ENCODE measurements at places on chromosomes 3 and 15.

DNA sequence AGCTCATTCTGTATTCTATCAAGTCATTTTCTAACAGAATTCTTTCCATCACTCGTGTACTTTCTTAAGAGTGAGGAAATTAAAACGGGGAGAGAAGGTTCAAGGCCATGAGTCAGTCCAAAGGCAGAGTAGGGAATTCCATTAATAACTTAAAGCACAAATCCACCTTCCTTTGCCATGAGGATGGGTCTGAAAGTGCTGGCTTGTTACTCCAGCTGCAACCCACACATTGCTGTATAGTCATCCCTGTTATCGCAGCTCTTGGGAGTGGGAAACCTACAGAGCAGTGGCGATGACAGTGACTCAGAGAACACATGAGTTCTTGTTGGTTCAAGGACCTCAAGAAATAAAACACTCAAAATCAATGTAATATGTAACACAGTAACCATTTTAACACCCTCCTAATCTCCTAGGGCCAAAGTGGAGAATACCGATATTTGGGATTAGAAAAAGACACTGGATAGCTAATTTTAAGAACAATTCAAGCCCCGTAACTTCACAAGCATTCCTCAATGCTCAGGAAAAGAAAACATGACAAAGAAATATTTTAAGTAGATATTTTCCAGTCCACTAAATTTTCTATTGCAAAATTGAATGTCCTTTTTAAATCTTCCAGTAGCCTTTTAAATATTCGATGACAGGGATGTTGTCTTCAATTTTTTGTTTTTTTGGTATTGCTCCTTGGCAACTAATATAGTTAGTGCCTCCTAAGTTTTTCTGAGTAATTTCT is 179.9 kb upstream of the THBS1 start:
- no peak for DNase-seq

- DNase-seq: no peak
Measured at GRCh38 chr3:143428294-143428693, 308.7 kb downstream of the CHST2 start.

DNA sequence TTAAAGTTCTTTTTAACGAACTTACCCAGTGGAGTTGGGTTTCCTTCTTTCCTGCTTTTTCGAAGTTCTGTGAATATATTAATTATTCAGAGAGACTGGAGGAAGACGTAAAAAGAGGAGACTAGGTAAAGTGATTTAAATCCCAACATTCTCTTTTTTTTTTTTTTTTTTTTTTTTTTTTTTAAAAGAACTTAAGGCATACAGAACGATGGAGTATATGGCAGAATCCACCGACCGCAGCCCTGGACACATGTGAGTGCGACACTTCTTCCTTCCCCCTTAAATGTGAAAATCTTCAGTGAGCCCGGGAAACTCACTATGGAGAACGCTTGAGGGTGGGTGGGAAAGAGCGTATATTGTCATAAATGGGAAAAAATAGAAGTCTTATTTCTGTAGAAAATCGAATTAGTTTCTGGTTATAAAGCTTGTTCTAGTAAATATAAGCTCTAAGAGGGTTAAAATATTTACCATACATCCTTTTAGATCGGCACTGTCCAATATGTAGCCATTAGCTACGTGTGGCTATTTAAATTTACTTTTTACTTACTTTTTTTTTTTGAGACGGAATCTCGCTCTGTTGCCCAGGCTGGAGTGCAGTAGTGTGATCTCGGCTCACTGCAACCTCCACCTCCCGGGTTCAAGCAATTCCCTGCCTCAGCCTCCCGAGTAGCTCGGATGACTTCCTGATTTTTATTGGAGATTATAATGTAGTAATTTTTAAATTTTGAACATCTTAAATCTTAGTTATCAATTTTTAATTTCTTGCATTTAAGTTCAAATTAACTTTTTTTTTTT is 892 bp downstream of the NMD3 start:
- DNase-seq: peak; percentile 10

DNA sequence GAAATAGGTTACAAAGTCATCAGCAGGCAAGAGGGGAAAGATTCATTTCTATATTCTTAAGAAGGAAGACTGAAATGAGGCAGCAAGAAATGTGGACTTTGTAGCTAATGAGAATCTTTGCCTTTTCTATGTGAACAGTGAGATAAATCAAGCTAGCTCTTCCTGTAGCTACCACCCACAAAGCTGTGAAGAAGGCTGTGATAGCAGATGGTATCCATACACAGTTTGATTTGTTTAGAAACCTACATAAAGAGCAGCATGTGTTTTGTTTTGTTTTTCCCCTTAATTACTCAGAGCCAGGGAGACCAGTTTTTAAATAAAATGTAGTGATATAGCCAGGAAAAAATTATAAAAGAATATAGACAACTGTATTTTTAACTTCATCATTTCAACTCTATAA is 45.5 kb downstream of the TEX9 start:
- DNase-seq: no peak

DNA sequence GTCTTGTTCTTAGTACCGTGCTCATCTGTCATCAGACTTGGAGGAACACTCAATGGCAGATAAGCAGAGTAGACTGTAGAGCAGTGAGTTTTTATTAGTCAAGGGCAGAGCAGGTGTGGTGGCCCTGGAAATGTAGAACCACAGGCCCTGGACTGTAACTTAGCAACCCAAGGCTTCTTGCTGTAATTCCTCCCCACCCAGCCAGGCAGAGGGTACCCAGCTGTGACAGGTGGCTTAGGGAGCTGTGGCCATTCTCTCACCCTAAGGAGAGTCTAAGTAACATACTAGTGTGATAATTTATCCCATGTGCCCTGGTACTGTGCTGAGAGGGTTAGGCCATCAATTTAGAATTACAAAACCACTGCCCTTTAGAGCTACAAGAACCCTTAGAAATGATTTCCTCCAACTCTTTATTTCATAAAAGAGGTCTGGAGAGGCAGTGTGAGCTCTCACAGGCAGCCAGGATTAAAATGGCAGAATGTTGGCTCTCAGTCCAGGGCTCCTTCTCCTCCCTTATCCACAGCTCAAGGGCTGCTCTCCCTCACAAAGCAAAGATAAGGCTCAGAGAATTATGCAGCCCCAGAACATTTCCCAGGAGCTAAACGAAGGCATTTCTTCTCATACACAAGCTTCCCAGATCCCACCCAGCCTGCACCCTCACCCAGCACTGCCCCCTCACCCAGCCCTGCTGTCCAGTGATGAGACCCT is 3.0 kb downstream of the POMGNT2 start:
- no peak for DNase-seq

- DNase-seq: no peak
Measured at GRCh38 chr3:142318331-142318730, 92.9 kb upstream of the GK5 start.

GRCh38 chr15:56095406-56095805 is 102.0 kb upstream of the NEDD4 start:
- DNase-seq: no peak

GRCh38 chr3:50158530-50159146 is 3.5 kb downstream of the SEMA3F start:
- no peak for DNase-seq

- DNase-seq: no peak
Measured at GRCh38 chr15:67905628-67906027, 65.8 kb upstream of the RNU6-1 start.

DNA sequence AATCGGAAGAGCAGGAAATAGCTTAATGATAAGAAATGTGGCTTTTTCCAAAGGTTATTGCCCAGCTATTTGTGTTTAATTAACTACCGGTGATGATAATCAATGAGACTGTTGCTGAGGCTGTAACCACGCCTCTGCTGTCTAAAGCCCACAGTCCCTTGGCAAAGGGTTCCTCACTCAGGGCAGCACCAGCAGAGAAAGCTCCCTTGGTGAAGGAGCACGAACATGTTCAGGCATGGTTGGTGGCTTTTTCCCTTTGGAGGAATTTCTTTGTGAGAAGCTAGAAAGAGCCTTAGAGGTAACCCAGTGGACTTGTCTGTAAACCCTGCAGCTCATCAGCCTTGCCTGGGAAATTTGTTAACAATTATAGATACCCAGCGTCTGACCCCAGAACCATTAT is 7.5 kb upstream of the ST6GAL1 start:
- no peak for DNase-seq

DNA sequence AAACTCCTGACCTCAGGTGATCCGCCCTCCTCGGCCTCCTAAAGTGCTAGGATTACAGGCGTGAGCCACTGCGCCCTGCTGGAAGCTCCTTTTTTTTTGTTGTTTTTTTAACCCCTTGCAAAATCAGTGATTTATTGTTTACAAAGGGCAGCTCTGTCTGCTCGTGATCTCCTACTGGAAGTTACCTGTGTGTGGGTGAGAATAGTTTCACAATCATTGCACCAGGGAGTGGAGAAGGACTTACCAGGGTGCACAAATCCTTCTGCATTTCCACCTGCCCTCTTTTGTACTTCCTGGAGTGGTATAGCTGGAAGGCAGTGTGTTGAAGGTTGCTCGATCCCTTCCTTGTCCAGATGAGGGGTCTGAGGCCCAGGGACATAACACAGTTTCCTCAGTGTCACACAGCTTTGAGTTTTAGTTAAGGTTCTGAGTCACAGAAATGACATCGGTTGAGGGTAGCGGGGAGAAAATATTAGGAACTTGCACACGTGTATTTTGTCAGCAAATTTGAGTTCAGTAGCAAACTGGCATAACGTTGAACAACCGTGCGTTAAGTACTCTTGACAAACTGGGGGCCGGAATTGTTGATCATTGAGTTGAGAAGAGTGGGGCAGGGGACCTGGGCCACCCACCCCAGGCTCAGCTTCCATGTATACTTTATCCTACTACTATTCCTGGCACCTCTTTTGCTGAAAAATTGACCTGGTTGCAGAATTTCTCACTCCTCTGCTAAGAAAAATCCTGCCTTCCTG is 11.3 kb upstream of the TRAK1 start:
- no peak for DNase-seq

DNA sequence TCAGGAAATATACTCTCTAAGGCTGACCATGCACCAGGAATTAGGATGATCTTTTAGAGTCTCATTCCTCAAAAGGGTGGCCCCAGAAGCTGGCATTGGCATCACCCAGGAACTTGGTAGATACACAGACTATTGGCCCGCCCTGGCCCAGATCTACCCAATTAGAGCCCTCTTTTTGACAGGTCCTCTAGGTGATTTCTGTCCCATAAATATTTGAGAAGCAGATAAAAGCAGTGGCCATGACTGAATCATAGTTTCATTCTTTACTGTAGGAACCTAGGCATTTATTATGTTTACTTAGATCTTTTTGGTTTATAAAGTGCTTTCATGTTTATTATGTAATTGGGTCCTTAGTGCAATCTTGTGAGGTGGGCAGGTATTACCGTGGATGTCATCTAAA is 7.6 kb downstream of the TLNRD1 start:
- DNase-seq: no peak

DNA sequence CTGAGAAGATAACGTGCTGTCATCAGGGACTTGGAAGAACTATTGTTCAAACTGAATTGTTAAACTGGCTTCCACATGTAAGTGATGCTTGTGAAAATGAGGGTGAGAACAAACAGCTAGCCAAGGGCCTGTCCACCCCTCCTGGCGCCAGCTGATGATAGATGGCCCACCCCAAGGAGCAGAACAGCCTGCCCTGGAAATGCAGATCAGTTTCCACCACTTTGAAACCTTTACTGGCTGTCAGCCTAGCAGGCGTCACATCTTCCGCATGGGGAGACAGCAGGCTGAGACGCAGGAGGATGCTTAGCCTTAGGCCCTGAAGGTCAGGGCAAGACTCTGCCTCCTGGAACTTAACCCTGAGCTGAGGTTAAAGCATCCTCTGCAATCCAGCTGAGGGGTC is 6.4 kb upstream of the SLC51B start:
- no peak for DNase-seq

- DNase-seq: no peak
Measured at GRCh38 chr3:148914936-148915690, 50.0 kb downstream of the CPA3 start.

DNA sequence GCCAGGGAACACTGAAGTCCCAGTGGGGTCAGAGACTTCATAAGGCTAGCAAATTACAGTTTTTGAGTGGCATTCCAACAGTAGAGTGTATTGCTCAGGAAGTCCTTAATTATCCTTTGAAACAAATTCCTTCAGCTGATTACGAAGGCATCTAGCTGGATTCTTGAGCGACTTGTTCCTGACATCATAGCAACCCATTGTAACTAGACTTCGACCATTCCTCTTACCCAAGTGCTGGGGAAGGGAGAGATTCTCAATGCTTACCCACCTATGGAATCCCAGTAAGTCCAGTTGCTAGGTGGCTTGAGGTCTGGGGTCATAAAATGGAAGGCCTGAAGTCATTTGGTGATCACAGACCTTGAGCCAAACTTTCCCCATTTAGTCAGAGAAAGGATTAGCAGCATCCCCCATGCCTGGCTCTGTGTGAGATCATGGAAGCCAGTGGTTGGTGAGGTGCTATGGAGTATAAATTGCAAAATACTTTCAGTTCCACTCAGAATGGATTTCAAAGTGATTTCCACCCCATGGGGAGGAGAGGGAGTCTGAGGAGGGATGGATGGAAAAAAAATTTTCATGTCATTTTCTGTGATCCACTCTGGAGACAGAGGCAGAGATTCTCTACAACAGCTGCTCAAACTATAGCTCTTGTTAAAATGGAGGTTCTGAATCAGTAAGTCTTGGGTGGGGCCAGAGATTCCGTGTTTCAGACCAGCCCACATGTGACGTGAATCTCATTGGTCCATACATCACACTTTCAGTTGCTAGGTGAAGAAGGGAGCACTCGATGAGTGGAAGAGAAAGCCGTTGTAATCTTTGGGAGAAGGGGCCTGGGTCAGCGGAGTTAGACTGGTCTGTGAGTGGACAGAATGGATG is 45.7 kb downstream of the CD86 start:
- peak; percentile 26 for DNase-seq

DNA sequence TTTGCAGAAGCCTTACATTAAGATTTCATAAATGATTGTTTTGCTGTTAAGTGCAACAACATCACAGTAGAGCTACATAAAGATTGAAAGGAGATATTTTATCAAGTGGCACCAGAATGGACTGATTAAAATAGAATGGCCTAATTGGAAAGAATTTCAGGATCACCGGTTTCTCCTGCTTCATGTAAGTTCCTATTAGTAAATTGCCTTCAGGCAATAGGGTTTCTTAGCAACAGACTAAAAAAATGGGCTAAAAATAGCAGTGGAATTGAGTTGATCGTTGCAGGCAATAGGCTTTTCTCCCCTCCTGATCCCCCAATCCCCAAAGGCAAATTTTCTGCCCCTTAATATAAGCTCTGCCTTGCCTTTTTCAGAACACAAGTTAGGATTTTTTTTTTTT is 917 bp downstream of the LNP1 start:
- DNase-seq: no peak

- DNase-seq: no peak
Measured at GRCh38 chr3:177744873-177745606, 547.8 kb upstream of the TBL1XR1 start.

- no peak for DNase-seq
Measured at GRCh38 chr3:16300307-16300706, 35.3 kb downstream of the OXNAD1 start.

DNA sequence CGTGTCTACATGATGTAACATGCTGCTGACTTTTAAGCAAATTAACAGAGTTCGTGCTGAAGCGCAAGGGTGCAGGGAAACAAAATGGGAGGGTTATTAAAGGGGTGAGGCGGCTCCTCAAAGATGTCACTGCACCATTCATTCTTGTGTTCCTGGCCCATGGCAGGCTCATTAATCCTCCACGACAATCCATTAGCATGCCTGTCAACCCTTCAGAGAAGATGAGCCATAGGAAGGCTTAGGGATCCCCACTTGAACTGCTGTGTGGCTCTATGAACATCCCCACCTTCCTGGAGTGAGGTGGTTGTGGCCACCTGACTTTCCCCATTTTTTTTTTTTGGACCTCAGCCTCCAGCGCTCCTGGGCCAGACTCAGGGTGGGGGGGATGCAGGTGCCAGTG is 45.8 kb downstream of the IGF1R start:
- DNase-seq: no peak

- no peak for DNase-seq
Measured at GRCh38 chr3:38353151-38353550, 6.6 kb downstream of the XYLB start.
